Glutamatergic neuron (in vitro differentiated cells): ENCODE measurements at places on chromosomes 2 and 18. TPM values are rescaled to one million over a fixed set of nuclear protein-coding genes. Genes with fewer than 3 reads are reported as not detected.

DNA sequence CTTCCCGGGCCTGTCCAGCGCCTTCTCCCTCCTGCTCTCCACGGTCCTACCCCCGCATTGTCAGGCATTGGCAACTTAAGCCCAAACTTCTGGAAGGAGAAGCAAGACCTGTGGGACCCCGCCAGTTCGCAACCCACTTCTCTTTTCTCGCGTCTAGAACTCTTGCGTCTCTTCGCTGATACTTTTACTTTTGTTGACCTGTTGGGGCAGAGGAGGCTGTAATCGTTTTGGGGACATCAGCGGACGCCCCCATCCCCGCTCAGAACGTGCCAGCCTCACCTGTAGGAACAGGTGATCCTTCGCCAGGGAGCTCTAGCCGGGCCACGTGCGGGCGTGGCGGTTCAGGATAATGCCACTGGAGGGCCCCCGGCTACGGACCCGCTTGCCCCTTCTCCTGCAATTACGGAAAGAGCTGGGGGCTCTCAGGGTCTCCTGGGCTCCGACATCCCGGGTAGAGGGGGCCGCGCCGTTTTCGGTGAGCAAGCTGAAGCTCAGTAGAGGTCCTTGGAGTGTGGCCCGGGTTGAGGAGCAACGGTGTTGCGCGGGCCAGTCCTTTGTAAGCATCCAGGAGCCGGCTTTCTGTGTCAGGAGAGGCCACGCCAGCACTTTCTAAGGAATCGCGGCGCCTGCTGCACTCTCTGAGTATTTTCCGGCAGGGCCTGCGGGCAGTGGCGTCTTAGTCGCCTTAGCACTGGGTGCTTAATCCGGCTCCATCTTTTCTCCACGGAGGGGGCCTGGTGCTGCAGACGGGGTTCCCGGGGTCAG, 1.6 kb downstream of the MTCL1 start:
- H3K27ac ChIP-seq = peak overlapping the region; percentile 97
- peak; percentile 72 for DNase-seq
- H3K36me3 ChIP-seq = no peaks in the 10 kb centered on the region
- H3K4me1 ChIP-seq = peaks cover 18% of the 10 kb centered on the region
- peaks cover 26% of the 10 kb centered on the region for H3K27me3 ChIP-seq

DNA sequence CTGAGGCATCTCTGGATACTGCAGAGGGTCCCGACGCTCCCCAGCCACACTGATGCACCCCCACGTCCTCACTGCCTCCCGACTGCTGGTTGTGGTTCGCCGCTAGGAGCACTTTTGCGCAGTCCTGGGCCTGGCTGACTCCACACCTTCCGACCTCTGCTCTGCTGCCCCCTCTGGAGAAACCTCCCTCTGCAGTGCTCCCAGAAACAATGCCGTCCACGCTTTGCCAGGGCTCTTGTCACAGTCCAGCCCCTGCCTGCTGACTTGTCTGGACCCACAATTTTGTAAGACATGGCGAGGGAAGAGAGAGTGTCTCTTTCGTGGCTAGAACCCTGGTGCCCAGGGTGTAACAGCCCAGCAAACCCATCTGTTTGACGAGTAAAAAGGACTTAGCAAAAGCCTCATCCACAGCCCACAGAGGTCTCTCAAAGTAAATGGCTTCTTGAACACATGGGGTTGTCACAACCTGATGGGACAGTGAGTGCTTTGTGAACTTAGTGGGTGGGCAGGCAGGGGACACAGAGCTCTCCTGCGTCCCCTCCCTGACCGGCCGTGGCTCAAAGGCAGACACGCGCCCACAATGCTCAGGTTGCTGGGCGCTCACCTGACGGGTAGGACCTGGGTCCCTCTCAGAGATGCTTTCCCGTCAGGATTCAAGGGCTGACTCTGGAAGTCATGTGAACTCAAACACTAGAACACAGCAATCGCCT, 4.0 kb downstream of the COPS9 start:
- H3K27me3 ChIP-seq = peaks cover 5% of the 10 kb centered on the region
- H3K36me3 ChIP-seq = no peaks in the 10 kb centered on the region
- H3K4me1 ChIP-seq = peaks cover 19% of the 10 kb centered on the region
- DNase-seq = no peak

DNA sequence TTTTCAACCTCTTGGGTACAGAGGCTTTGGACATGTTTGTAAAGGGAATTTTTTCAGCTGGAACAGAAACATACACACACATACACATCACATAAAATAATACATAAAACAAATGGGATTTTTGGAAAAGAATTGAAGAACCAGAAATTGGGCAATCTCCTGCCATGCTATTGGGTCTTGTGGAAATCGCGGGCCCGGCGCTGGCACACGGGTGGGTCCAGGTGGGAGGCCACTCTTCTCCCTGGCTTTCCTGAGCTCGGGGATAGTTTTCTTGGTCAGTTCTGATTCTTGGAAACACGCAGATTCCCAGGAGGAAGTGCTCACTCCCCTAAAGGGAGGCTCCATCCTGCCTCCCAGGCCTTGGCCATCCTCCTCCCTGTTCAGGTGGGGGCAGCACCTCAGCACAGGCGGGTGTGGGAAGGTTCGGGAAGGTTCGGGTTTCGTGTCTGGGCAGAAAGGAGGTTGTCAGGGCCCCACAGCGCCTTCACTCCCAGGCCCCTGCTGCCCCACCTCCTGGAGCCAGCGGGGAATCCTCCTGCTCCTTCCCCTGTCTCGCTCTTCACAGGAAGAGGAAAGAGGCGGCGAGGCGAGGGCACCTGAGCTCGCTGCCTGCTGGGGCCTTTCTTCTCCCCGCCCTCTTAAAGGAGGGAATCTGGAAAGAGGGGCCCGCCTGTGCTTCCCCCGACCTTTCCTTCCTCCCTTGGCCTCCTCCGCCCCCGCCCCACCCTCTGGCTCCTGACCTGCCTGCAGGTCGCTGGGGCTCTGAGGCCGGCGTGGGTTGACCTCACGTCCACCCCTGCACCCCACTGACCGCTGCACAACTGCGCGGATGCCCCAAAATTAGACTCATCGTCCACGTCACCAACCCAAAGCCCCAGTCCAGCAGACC, 97.8 kb upstream of the PXDN start:
- H3K36me3 ChIP-seq = no peaks in the 10 kb centered on the region
- DNase-seq = no peak
- no peak overlapping the region for H3K4me3 ChIP-seq
- no peak overlapping the region for H3K27ac ChIP-seq

GRCh38 chr2:26970244-26970927, at the start of gene MAPRE3:
MAPRE3 (plus strand) TSS chr2:26970637; CDS start chr2:27022219, 51,582 bp downstream.
- H3K27me3 ChIP-seq = peaks cover 5% of the 10 kb centered on the region
- DNase-seq = peak; percentile 97
- H3K36me3 ChIP-seq = peaks cover 7% of the 10 kb centered on the region
- peak within 1 kb of the TSS; percentile 62 for H3K27ac ChIP-seq
- H3K4me1 ChIP-seq = peaks cover 36% of the 10 kb centered on the region

Gene CNNM3
- 22.3 TPM for total RNA-seq

Gene SNORC
- total RNA-seq = 2.4 TPM

Gene MOGAT1
- not detected for total RNA-seq

Gene OSR1
- total RNA-seq = 0.42 TPM
